ENCODE measurements at places on chromosomes 11 and 22.

GRCh38 chr11:91258876-91259275, 965.7 kb upstream of the FAT3 start:
- no peak for DNase-seq

DNA sequence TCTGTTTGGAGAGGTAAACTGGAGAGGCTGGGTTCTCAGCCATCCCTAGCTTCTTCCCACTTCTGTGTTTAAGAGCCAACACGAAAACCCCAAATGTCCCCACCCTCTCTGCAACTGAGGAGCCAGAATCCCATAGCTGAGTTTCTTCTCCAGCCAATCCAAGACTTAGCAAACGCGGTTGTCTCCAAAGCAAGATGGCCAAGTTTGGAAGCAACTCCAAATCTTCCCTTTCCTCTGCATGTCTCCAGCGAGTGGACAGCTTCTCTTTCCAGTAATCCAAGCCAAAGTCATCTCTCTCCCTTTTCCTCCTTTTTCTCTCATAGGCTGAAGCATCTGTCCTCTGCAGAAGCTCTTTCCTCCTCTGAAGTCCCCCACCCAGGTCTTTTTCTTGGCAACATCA, 539.2 kb downstream of the MIAT start:
- no peak for DNase-seq

GRCh38 chr11:77592727-77593126, 3.0 kb downstream of the AQP11 start:
- no peak for DNase-seq

DNA sequence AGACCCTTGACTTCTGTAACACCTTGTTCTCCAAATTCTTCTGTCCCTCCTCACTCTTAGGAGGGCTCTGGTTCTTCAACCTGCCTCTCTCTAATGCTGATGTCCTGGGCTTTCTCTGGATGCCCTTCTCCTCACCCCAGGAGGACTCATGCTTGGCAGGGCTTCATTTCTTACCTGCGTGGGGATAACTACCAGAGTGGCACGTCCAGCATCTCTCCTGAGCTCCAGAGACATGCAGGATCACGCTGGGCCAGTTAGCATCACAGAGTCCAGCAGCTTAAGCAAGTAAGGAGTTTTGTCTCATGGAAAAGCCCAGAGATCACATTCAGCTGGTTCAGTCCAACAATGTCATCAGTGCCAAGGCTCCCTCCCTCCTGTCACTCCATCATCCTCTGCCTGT, 36.4 kb downstream of the RTL6 start:
- peak; percentile 4 for DNase-seq

- no peak for DNase-seq
These were observed 47.9 kb upstream of the ADORA2A start for GRCh38 chr22:24379536-24379935.

- no peak for DNase-seq
These were observed 143.8 kb downstream of the ST3GAL4 start for GRCh38 chr11:126499131-126499752.

- no peak for DNase-seq
These were observed 1065.2 kb downstream of the JRKL start for GRCh38 chr11:97454988-97455387.

DNA sequence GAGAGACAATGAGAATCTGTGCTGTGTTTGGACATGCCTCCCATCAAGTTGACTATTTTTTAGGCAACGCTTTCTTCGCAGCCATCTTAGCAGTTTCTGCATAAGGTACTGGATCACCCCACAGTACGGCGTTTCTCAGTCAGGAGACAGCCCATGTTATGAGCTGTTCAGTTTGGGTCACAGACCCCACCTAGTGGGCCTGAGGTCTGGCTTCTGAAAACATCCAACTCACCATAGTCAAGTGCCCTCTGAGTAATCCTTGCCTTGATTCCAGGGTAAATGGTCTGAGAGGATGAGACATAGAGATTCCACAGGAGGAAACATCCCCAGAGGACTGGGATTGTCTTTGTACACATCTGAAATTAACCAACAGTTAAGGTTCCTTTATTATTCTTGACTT, 7.2 kb downstream of the BPIFC start:
- DNase-seq = no peak

DNA sequence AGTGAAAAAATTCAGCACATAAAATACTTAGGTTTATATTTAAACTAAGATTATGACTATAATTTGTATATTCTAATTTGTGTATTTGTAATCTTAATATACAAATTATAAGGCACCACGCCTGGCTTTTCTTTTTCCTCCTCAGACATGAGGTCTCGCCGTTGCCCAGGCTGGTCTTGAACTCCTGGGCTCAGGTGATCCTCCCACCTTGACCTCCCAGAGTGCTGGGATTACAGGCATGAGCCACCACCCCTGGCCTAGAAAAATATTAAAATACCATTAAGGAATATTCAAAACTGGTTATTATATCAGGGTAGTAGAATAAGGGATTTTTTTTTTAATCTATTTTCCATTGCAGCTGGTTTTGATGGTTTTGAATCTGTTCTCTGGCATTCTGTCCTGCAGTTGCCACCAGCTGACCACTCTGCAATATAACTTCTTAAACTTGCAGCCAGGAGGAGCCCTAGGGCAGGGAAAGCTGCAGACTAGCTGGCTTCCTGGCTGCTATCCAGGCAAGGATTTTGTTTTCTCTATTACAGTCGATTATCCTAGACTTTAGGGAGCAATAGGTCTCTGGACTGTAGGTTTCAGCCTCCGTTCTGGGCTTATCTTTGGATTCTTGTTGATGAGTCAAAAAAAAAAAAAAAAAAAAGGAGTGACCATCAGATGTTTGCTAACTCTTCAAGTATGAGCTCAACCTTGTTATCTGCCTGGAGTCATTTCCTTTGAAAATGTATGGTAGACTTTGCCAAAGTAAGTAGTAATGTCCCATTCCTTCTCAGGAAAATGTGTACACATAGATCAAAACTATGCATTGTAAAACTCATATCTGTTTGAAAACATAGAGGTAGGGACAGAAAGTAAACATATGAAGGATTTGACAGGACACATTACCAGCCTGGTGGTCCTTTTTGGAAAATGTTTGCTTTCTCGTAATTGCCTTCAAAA, 13.2 kb downstream of the POLA2 start:
- peak; percentile 88 for DNase-seq

- no peak for DNase-seq
These were observed 16.7 kb upstream of the MOGAT2 start for GRCh38 chr11:75700940-75701339.

All from testis (tissue), 5 donors.